Stimulated activated CD8-positive, alpha-beta memory T cell treated with anti-CD3 and anti-CD28 coated beads, Interleukin-15, amount 100 ng/mL, for 24 hours (primary cell): ENCODE measurements at places on chromosomes 11 and 22.

- no peak for DNase-seq
These were observed 132.1 kb upstream of the RASSF10 start for GRCh38 chr11:12876988-12877387.

DNA sequence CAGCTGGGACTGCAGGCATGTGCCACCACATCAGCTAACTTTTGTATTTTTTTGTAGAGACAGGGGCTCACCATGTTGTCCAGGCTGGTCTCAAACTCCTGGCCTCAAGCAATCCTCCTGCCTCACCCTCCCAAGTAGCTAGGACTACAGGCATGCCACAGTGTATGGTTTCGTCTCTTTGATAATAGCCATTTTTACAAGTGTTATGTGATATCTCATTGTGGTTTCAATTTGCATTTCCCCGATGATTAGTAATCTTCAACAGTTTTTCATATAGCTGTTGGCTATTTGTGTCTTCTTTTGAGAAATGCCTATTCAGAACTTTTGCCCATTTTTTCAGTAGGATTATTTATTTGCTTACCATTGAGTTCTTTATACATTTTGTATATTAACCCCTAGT is 9.0 kb upstream of the MTMR3 start:
- no peak for DNase-seq

DNA sequence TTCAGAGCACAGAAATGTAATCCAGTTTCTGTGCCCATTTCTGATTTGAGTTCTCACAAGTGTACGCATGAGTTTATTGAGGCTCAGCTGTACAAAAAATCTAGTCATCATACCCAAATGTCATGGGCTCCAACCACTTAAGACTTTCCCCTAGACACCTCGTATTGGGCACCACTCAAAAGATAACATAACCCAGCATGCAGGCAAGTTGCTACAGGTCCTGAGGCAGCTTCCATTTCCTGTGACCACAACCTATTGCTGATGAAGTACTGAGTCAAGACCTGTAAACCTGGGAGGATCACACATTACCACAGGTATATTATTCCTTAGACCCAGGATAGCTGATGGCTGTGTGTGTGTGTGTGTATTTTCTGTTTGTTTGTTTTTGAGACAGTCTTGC is 95.2 kb downstream of the MRTFA start:
- DNase-seq, result no peak

DNA sequence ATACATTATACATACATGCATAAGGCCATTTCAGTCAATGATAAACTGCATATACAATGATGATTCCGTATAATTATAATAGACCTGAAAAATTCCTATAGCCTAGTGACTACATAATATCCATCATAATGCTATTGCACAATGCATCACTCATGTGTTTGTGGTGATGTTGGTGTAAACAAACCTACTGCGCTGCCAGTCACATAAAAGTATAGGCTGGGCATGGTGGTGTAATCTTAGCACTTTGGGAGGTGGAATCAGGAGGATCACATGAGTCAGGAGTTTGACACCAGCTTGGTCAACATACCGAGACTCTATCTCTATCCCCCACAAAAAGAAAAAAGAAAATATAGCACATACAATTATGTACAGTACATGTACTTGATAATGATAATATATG is 163.7 kb upstream of the DDI1 start:
- no peak for DNase-seq

GRCh38 chr11:2739531-2740274 is 39.9 kb upstream of the KCNQ1OT1 start:
- no peak for DNase-seq

- DNase-seq, result no peak
These were observed 35.4 kb upstream of the GNAZ start for GRCh38 chr22:23034621-23035556.

DNA sequence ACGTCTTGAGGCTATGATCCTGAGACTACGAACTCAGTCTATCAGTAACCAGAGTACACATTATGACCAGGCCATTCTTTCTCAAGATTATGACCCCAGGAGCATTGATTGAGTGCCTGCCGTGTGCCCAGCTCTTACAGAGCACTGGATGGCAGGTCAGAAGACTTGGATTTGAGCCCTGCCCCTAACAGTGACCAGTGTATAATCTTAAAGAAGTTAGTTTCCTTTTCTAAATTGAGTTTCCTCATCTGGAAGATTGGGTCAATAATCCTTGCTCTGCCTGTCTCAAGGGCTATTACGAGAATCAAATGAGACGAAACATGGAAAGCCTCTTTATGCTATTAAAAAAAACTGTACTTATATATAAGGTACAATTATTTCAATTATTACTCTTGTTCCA is 38.2 kb downstream of the SLCO2B1 start:
- no peak for DNase-seq

- no peak for DNase-seq
These were observed 66.3 kb upstream of the CHRM4 start for GRCh38 chr11:46457659-46458424.

GRCh38 chr11:131944736-131945135 is 574.3 kb downstream of the NTM start:
- DNase-seq, result no peak

GRCh38 chr11:47391711-47392432 is 13.5 kb upstream of the SPI1 start:
- no peak for DNase-seq

- no peak for DNase-seq
These were observed 1256.1 kb upstream of the CNTN5 start for GRCh38 chr11:97764605-97765004.

DNA sequence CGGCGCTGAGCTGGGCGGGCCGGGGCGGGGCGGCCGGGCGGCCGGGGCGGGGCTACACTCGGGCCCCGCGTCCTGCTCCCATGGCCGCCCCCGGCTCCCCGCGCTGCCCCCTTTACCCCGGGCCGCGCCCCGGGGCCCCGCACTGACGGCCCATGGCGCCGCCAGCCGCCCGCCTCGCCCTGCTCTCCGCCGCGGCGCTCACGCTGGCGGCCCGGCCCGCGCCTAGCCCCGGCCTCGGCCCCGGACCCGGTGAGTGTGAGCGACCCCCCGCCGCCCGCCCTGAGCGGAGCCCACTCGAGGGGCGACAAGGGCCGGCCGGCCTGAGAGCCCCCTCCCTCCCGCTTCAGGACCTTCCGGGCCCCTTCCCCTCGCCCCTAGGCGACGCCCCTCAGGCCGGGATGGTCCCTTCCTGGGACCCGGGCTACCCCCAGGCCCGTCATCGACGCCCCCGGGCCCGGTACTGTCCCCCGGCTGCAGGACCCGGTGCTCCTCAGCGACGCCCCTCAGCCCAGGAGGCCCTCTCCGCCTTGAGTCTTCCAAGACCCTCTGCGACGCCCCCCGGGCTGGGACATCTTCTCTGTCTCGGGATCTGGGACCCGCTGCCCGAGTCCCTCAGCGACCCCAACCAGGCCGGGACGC is at the start of gene KREMEN1:
Gene KREMEN1 (plus strand): TSS at position 57 of the 639 bp plus-strand sequence. CDS start 96 bp downstream, at position 153.
- DNase-seq, result no peak

DNA sequence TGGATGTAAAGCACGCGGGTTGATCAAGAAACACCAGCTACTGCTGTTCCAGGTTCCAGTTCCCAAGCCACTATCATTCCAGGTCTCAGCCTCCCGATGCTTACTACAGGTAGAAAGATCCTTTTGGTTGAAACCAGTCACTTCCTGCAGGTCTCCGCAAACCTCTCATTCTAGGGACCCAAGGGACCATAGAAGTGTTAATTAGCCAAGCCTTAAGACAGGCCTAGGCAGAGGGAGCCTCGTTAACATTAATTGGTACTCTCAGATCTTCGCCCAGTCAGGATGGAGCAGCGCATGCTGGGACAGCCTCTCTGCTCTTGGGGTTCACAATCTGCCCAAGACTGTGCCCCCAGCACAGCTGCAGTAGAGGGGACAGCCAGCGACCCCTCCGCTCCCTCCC is 11.2 kb upstream of the OAF start:
- no peak for DNase-seq

- no peak for DNase-seq
These were observed 138.4 kb downstream of the TTC17 start for GRCh38 chr11:43497144-43497543.

- no peak for DNase-seq
These were observed 30.2 kb downstream of the TRIM29 start for GRCh38 chr11:120107692-120108091.

GRCh38 chr11:32427616-32427934 is 7.8 kb downstream of the WT1 start:
- no peak for DNase-seq

DNA sequence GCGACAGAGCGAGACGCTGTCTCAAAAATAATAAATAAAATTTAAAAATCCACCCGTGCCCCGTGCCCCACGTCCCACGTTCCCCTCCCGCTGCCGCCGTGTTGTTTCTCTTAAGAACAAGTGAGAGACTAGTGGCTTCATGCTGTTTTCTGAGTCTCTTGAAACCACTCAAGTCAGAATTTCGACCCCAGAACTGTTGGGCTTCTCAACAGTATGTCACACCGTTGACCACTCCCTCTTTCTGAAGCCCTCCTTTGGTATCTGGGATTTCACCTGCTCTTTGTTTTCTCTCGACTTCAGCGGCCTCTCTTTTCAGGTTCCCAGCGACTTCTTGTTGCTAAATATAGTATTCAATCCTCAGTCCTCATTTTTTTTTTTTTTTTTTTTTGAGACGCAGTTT is 974 bp downstream of the PPIL2 start:
- DNase-seq, result no peak

DNA sequence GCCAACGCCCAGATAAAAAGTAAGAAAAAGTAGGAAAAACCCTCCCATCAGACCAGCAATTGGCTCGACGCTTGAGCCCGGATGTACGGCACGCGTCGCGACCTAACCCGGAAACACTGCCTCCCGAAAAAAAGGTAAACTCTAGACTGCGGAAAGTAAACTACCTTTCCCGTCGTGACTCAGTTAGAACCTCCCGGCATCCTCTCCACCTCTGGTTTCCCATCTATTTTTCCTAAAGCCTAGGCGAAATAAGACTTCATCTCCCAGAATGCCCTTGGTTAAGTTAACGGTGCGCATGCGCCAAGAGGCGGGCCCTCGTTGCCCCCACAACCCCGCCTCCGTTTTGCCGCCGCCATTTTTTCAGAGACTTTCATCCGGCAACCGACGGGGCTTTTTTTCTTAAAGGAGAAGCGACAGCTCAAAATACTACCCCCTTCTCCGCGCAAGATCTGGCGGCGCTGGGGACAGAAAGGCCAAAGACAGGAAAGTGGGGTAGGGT is 678 bp upstream of the ZFP91 start:
- DNase-seq, result peak; percentile 78

DNA sequence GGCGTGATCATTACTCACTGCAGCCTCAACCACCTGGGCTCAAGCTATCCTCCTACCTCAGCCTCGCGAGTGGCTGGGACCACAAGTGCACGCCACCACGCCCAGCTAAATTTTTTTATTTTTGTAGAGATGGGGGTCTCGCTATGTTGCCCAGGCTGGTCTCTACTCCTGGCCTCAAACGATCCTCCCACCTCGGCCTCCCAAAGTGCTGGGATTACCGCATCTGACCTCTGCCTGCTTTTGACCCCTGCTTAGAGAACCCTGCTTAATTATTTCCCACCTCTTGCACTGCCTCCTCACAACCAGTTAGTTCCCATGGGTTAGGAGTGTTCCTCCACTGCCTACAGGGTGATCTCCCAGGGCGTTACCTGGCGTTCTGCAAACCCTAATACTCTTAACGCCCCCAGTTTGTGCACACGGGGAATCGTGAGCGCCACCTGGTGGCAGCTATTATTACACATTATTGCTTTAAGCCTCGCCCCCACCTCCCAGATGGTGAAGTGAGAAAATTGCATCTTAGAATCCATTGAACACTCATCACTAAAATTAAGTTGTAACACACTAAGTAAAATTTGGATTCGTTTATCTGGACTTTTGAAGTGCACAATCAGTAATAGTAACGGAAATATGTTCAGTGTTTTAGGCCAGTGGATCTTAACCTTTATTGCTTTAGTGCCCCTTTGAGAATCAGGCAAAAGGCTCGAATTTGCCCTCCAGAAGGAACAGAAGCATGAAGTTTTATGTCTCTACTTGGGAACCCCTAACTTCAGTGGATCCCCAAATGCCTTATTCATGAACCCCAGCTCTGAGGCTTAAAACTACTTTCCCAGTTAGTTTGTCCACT is 61.4 kb upstream of the ASPHD2 start:
- peak; percentile 41 for DNase-seq

DNA sequence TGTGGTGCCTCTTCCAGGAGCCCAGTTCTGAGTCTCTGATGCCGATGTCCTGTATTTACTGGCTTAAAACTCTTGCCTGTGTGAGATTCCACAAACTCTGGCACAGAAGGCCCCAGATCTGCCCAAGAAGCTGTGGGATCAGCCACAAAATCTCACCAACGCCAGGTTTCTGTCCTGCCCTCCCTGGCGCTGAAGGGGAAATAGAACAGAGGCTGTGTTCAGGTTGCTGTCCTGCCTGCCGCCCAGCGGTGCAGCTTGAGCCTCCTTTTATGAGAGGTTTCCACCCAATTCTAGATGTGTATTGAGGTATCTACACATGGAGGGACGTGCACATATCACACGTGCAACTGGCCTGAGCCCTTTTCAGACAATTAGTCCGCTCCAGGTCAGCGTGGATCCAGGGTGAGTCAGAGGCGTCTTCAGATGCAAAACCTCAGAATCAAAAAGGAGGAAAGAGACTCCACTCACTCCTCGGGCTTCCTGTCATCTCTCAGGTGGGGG is 2.2 kb downstream of the TMEM80 start:
- DNase-seq, result no peak

DNA sequence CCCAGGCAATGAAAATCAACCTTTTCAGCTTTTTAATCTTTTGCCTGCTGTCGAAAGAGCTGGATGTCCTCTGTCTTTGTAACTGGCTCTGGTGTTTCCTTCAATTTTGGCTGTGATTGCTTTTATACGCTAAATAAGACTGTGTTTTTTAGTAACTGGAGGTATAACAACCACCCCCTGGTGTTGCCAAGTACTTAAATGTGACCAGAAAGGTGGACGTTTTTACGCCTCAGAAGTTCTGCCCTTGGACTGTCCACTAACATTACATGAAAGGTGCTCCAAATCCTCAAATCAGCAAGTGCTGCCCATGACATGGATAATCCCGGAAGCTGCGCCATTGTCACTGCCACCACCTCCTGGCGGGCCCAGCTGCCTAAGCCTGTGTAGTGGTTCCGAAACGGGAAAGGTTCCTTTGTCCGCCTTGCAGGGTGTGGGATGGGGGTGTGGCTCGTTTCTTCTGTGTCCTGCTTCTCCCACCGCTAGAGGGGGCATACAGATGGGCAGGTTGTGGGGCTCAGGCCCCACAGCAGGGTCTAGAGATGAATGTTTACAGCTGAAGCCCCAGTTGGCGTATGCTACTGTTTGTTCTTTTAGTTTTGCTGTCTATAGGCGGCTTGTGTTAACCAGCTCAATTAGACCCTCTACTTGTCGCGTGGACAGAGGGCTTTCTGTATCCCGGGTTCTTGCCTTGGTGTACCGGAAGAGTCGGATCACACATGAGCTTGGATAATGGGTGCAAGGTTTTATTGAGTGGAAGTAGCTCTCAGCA is 82.2 kb upstream of the SEPTIN5 start:
- no peak for DNase-seq

GRCh38 chr22:32164075-32164860 is 5.2 kb upstream of the C22orf42 start:
- no peak for DNase-seq

- no peak for DNase-seq
These were observed 200.5 kb downstream of the KCNA4 start for GRCh38 chr11:29816359-29816758.

- peak; percentile 35 for DNase-seq
These were observed 87.4 kb upstream of the ARHGAP32 start for GRCh38 chr11:129279326-129280026.

- DNase-seq, result no peak
These were observed 1376.1 kb upstream of the TENM4 start for GRCh38 chr11:80816966-80817365.

GRCh38 chr11:1820463-1821325 is 14.1 kb upstream of the SYT8 start:
- DNase-seq, result no peak
